NCI-H2171 treated with DMSO at 0.1 percent for 48 hours (cell line): ENCODE measurements at places on chromosomes 7 and 10.

DNA sequence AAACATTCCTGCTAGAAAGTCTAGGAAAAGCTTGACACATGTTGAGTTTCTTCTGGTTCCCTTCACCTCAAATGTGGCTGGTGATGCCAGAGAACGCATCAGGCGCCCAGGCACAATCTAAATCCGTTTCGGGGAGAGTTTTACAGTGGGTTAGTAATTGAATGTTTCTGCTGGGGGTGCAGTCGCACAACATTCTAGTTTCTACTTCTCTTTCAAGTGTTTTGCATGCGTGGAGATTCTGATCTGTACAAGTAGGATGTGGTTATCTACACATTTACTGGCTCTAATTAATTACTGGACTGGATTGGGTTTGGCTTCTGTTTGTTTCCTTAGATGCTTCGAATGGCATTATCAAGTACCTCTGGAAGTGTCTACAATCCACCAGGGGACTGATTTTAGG, 173.8 kb downstream of the TMEM26 start:
- no peak for DNase-seq

DNA sequence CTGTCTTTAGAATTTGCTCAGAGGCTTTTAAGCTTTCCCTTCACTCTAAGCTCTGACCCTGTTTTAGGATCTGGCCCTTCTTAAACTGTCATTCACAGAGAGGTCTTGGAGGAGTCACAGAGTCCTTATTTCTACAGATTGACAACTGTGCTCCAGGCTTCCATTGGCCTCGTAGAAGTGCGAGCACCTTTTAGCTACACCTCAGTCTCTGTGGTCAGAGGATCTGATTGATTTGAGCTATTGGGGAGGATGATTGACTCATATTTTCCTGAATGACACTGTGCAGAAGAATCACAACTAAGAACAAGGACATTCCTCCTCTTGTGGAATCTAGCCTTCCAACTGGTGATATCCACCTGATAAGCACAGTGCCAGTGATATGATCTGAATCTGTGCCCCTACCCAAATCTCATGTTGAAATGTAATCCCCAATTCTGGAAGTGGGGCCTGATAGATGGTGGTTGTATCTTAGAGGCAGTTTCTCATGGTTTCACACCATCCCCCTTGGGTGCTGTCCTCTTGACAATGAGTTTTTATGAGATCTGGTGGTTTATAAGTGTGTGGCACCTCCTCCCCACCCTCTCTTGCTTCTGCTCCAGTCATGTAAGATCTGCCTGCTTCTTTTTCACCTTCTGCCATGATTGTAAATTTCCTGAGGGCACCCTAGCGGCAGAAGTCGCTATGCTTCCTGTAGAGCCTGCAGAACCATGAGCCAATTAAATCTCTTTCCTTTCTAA, 3.2 kb downstream of the CYP3A7 start:
- DNase-seq, result no peak

DNA sequence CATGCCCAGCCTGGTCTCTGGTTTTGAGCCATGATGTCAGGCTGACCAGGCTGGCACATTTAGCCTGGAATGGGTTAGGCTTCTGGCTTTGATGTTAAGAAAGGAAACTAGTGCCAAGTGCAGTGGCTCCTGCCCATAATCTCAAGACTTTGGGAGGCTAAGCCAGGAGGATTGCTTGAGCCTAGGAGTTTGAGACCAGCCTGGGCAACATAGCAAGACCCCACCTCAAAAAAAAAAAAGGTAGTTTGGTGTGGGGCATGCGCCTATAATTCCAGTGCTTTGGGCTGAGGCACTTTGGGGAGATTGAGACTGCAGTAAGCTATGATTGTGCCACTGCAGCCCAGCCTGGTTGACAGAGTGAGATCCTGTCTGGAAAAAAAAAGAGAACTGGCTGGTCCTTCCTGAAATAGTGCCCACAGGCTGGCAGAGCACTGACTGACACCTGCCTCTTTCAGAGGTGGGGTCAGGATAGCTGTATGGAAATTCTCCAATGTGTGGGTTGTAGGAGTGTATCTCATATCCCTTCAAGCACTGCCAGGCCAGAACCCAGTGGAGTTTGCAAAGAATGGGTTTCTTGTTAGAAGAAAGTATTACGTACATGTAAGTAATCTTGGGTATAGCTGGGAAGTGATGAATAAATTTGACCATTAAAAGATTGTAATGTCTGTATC, 61.3 kb downstream of the KAT6B start:
- no peak for DNase-seq

DNA sequence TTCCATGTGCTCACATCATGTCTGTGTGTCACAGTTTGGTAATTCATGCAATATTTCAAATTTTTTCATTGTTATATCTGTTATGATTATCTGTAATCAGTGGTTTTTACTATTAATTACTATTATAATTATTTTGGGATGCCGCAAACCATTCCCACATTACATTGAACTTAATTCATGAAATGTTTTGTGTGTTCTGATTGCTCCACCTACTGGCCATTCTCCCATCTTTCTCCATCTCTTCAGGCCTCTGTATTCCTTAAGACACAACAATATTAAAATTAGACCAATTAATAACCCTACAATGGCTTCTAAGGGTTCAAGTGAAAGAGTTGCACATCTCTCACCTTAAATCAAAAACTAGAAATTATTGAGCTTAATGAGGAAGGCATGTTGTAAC, 398.5 kb downstream of the PCDH15 start:
- DNase-seq, result no peak

GRCh38 chr10:98293550-98294269, 25.7 kb upstream of the LOXL4 start:
- DNase-seq, result peak; percentile 30

- no peak for DNase-seq
These were observed 24.2 kb downstream of the MICALL2 start for GRCh38 chr7:1434891-1435670.

GRCh38 chr10:75512203-75512933, 80.9 kb downstream of the LRMDA start:
- DNase-seq, result peak; percentile 19

- no peak for DNase-seq
These were observed 3.5 kb upstream of the COMTD1 start for GRCh38 chr10:75239096-75239790.

DNA sequence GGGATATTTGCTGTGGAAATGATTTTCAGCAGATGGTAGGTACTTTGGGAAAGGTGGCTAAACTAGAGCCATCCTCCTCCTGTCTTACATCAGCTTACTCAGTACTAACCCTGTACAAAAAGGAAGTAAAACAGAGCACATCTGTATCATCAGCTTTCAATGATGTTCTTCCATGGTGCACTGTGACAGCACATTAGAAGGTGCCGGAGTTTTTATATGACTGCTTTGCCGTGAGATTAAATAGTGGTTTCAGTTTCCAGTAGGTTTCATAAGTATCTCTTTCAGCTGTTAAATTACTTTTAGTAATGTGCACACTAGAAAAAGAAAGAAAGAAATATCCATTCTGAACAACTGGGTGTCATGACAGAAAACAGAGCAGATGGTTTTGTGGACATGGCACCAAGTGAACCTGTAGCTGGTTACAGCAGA, 86.5 kb downstream of the ARID5B start:
- peak; percentile 9 for DNase-seq

- DNase-seq, result peak; percentile 96
These were observed at the start of gene TYSND1 for GRCh38 chr10:70146489-70147258. TYSND1 (minus strand) TSS chr10:70146700; CDS start chr10:70146586, 114 bp downstream.

DNA sequence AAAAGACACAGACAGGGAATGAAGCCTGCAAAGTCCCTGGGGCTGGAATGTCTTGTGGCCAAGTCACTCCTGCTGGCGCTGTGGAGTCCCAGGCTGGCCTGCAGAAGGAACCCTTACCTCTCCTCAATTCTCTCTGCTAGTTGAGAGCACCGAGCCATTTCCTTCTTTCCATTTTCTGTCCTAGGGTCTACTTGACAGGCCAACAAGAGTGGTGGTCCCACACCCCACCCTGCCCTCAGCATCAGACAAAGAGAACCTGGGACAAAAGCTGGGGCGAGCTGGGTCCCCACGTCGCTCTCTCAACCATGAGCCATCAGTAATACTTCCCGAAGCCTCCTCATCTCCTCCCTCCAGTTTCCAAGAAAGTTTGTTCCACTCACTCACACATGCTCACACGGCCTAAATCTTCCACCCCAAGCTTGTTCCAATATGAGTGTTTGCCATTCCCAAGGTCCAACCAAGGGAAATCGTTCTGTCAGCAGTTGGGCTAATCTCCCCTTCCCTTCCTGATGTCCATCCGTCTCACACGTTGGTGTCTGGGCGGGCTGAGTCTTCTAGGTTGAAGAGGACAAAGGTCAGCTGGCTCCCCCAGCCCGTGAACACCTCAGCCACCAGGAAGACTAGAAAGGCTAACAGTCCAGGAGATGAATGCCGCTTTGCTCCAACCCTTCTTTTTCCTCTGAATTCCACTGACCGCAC, 44.3 kb downstream of the CLEC2L start:
- no peak for DNase-seq

DNA sequence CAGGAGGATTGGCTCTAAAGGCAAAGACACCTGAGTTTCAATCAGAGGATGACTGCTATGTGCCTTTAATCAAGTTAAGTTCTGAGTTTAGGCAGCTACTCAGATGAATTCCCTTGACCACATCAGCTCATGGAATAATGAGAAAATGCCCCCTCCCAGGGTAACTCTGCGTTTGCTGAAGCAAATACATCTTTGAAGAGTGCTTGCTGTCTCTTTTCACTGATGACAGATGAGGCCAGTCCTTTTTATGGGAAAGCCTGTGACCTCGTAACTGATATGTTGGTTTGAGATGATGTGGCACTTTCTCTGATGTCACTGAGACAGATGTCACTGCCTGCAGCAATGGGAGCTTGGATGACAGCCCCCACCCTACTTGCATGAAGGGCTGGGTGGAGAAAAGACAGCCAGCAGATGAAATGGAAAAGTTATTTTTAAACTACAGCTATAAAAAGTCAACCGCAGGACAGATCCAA, 43.7 kb upstream of the DGKI start:
- DNase-seq, result peak; percentile 17

DNA sequence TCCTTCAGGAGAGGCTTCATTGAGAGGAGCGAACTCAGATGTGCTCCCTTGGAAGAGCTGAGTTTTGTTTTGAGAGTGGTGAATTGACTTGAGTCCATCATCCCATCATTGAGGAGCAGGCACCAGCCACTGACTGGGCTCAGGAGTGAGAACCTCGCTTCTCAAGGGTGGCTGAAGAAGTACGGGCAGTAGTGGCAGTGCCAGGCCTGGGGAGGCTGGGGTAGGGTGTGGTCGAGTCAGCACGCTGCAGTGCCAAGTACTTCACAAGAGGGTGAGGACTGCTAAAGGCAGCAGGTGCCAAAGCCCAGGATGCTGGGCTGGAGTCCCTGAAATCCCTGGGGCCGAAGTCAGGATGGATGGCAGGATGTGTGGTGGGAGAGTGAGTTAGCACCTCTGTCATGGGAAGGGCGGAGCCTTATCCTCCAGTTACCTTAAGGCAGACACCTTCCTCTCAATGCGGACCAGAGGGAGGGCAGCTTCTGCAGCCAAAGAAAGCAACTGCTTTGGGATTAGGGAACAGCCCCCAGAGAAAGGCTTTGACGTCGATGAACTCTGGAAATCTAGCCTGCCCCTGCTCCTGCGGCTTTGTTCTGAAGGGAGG, 210.3 kb downstream of the CAMK1D start:
- DNase-seq, result no peak

GRCh38 chr7:139683137-139683921, 94.5 kb downstream of the HIPK2 start:
- no peak for DNase-seq

- peak; percentile 1 for DNase-seq
These were observed 427.1 kb downstream of the GPAM start for GRCh38 chr10:111756217-111757061.

- peak; percentile 41 for DNase-seq
These were observed 863 bp downstream of the CCNY start for GRCh38 chr10:35336921-35337823.

DNA sequence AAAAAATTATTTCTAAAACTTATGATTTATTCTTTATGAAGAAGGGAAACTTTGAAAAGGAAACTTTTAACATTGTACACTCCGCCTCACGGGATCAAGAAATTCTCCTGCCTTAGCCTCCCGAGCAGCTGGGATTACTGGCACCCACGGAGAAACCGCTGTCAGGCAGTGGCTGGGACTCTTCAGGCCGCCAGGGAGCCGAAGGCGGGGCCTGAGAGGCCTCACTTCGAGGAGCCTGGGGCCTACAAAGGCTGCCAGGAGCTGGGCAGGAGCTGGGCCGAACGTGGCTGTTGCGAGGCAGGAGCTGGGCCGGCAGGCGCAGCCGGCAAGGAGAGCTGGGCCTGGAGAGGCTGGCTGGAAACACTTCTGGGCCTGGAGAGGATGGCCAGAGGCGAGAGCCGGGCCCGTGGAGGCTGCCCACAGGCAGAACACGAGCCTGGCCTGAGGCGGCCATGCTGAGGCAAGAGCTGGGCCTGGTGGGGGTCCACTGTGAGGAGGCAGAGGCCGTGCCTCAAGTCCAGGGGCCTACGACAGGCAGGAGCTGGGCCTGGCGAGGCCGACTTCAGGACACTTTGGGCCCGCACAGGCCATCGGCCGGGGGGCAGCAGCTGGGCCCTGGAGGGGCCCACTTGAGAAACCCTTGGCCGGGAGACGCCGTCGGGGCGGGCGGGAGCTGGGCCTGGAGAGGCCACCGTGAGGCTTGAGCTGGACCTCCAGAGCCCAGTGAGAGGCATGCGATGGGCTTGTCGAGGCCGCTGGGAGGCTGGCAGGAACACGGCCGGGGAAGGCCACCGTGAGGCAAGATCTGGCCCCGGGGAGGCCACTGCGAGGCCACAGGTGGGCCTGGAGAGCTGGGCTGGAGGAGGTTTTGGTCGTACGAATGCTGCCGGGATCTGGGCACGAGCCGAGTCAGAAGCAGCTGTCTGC, 23.7 kb downstream of the MDH2 start:
- no peak for DNase-seq

- no peak for DNase-seq
These were observed 99.9 kb downstream of the PRLHR start for GRCh38 chr10:118495499-118495898.

GRCh38 chr7:74479066-74479781, 25.5 kb downstream of the GTF2IRD1 start:
- peak; percentile 83 for DNase-seq

GRCh38 chr7:12389089-12389700, 14.5 kb downstream of the VWDE start:
- peak; percentile 68 for DNase-seq

DNA sequence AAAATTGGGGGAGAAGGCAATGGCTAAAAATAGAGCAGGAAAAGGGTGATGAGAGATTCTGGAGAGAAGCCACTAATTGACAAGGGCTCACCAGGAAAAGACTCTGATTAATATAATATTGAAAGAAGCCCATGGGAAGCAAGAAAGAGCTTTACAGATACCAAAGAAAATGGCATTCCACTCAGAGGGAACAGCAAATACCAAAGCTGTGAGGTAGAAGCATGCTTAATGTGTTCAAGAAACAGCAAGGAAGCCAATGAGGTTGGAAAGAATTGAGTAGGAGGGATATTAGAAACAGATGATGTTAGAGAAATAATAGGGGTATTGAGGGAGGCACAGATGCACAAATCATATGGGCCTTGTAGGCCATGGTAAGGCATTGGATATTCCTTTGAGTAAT, 130.1 kb downstream of the MYO3A start:
- DNase-seq, result no peak

GRCh38 chr7:123314886-123315285, 115.1 kb upstream of the SLC13A1 start:
- DNase-seq, result no peak
